ENCODE measurements at places on chromosomes 6 and 20.

DNA sequence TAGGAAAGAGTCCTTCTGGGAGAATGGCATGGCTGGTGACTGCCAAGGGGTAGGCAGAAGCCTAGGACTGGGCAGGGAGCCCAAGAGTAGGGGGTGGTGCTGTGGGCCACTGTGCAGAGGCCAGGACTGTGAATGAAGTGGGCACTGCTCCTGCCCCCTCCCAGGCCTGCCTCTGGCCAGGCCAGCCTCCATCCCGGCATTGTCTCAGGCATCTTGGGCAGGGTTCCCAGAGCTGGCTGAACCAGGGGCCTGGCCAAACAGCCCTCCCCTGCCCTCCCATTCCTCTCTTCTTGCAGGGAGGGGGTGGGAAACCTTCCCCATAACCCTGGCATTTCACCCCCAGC lies 81.6 kb downstream of the MRPL14 start:
- DNase-seq = no peak

DNA sequence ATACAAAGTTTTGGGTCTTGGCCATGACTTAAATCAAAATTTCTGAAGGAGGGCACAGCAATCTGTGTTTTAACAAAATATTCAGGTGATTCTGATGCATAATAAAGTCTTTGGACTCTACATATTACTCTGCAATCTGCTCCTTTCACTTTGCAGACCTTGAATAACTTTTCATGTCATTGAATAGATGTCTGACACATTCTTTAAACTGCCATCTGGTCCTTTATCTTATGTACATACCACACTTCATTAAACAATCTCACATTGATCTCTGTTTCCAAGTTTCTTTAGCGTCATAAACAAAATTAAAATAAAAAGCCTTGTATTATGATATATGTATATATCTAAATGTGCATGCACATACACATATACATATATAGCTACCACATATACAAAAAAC lies 831.2 kb downstream of the MAFB start:
- no peak for DNase-seq

GRCh38 chr6:166554316-166554715 lies 32.2 kb downstream of the RAMACL start:
- DNase-seq = no peak

DNA sequence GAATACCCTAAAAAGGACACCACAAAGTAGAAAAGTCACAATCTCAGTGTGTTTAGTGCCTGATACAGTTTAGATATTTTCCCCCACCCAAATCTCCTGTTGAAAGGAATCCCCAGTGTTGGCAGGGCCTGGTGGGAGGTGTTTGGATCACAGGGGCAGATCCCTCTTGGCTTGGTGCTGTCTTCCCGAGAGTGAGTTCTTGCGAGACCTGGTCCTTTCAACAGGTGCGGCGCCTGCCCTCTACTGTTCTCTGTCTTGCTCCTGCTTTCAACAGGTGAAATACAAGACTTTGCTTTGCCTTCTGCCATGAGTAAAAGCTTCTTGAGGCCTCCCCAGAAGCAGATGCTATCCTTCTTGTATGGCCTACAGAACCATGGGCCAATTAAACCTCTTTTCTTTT lies 534.3 kb upstream of the NRSN1 start:
- no peak for DNase-seq

GRCh38 chr6:99416892-99417767 lies 8.0 kb downstream of the PNISR start:
- no peak for DNase-seq

GRCh38 chr6:107730106-107730505 lies 94.0 kb downstream of the SCML4 start:
- no peak for DNase-seq

DNA sequence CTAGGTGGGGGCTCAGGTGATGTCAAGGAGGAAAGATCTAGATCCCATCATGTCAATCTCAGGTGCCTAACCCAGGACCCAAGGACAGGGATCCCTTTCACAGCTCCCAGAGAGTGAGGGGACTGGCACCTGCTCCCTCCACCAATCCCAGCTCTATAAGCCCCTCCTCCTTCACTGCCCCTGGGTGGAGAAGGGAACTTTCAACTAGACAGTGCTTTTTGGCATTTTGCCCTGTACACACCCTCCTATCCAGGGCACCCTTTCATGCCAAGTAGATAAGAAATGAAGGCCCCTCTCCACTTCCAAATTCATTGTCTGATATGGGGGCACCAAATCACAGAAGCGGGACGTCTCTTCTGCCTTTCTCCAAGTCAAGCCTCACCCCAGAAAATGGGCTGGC lies 61.6 kb downstream of the MDGA1 start:
- no peak for DNase-seq
